ENCODE measurements at places on chromosomes 6 and 20. TPM values are rescaled to one million over a fixed set of nuclear protein-coding genes. Genes with fewer than 3 reads are reported as not detected.

GRCh38 chr6:161198176-161198575 is 75.7 kb downstream of the AGPAT4 start:
- no peak for DNase-seq

DNA sequence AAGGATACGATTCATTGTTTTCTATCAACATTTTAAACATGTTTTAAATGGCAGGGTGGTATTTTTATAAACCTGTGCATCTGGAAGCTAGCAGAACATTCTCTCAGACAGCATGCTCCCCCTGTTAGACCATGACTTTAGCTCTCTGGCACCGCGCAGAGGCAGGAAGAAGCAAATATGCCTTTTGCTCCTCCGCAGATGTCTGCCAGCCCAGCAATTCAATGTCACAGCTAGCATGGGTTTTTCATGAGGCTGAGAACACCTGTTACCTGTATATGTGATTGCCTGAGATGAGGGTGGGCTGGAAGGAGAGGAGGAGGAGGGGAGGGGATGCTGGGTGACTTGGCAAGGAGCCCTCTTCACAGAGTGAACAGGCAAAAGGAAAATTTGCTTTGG is 6.7 kb downstream of the MTCH1 start:
- no peak for DNase-seq

DNA sequence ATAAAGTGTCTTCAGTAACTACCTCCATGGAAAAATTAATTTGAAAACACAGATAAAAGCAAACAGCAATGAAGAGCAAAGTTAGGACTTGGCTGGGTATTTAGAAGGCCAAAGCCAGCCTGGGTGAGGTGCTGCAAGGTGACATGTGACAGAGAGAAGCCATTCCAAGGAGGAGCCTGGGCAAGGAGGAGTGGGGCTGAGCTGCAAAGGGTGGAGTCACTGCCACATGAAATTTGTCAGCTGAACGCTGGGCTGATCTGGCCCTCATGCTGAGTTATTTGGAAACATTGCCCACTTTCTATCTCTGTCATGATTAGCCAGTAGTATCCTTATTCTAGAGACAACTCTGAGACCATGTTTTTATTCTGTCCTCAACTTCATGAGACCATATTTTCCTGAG is 76.3 kb downstream of the PERP start:
- no peak for DNase-seq

DNA sequence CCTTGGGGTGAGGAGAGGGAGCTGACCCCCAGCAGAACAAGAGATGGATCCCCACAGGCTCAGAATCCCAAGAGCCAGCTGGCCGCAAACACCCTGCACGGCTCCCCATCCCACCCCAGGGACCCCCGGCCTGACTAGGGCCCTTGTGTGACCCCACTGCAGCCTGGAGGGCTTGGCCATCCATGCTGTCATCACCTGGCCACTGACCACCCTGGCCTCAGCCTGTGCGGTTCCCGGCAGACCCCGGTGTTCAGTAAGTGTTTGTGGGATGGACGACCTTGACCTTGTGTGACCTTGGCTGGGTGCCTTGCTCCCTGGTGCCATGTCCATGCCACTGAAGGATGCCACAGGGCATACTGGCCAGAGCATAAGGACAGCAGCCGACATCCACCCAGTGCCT is 328.3 kb downstream of the TAF4 start:
- no peak for DNase-seq

DNA sequence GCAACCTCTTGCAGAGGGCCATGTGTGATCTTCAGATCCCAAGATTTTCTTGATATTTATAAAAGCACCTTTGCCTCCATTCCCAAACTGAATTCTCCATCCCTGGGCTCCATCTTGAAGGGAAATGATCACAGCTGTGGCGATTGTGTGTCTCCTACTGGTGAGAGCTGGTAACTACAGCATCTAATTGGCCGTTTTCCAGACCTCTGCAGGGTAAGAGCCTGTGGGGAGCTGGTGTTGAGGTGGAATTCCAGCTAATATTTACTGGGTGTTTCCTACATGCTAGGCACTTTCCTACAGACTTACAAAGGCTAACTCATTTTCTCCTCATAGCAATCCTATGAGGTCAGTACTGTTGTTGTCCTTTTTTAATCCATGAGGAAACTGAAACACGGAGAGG is 59.2 kb upstream of the FNDC1 start:
- no peak for DNase-seq

- DNase-seq = no peak
These were observed 94.4 kb downstream of the ADGRB3 start for GRCh38 chr6:68729377-68729903.

DNA sequence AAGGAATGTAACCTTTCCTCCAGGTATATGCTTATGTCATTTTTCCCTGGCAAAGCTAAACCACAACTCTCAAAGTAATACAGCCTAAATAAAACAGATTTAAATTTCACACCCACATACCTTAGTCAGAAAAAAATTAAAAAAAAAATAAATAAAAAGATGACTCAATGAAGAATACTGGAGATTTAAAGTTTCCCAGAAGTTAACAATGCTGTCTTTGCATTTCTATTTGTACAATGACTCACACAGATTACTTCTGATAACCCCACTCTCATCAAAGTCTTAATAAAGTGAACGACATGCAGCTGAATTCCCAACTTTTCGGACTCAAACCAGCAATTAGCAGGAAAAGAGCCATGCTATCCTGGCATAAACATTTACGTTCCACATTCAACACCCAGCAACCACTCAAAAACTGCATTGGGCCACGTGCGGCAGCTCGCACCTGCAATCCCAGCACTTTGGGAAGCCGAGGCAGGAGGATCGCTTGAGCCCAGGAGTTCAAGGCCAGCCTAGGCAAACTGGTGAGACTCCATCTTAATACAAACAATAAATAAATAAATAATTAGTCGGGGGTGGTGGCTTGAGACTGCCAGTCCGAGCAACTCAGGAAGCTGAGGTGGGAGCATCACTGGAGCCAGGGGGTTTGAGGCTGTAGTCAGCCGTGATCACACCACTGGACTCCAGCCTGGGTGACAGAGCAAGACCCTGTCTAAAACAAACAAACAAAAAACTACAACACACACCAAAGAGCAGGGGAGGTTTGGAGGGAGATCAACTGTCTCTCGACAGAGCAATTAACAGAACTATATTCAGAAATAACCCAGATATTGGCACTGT is 130.5 kb downstream of the WDR27 start:
- DNase-seq = no peak

- DNase-seq = no peak
These were observed 55.0 kb downstream of the PDE7B start for GRCh38 chr6:135906542-135906941.

Gene SLC13A3
- polyA plus RNA-seq = 17.6 TPM

Gene SYNGAP1
- polyA plus RNA-seq = 27.2 TPM

Gene DEFB110
- polyA plus RNA-seq = not detected

Gene DSP
- 85.6 TPM for polyA plus RNA-seq

Gene CLPSL2
- polyA plus RNA-seq = not detected

Gene FAM120B
- polyA plus RNA-seq = 37.9 TPM

Gene ADGRB3
- polyA plus RNA-seq = 5.1 TPM
